Left ventricle myocardium superior (tissue), 1 donor: ENCODE measurements at places on chromosomes 1 and 21.

GRCh38 chr1:192118881-192119405 lies 39.3 kb upstream of the RGS18 start:
- DNase-seq = no peak

GRCh38 chr1:221018414-221018813 lies 139.2 kb downstream of the HLX start:
- no peak for DNase-seq

GRCh38 chr1:223363057-223363855 lies 720 bp downstream of the SUSD4 start:
- peak; percentile 67 for DNase-seq

DNA sequence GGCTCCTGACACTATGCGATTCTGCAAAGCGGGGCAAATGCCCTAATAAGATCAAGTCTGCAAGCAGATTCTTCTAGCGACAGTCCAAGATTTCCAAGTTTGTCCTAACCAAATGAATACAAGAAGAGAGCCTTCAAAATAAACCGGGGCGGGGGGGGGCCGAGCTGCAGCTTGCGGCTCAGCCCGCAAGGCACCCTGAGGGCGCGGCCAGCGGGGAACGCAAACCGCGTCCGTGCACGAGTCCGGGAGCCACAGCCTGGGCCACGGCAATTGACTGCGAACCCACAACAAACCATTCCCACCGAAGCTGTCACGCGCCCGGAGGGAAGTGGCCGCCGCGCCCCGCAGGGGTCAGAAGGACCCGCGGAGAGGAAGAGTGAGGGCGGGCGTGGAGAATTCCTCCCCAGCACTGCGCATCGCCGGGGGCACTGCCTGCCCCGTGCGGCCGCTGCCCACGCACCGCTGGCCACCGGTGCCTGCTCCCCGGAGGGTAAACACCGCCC lies 687 bp downstream of the TGFBR3 start:
- DNase-seq = peak; percentile 69

DNA sequence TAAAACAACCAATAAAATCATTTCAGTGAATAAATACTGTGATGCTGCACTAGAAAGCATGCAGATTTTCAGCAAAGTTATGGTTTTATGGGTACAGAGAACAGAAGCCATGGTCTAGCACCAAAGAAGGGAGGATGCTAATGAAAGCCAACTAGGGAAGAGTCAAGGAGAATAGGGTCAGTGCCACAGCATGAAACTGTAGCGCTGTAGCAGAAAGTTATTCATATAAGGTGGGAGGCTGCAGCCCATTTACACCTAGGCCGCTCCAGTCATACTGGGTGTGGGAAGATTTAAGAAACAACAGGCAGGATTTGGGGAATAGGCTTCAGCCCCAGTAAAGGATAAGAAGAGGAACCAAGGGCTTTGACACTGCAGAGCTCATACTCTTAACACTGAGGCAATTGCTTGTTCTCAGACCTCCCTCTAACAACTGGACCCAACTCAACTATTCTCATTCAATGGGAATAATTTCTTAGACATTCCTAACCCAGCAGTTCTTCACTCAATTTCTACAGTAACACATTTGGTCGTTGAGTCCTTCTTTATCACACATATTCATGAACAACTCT lies 4.4 kb downstream of the IFI16 start:
- DNase-seq = no peak

DNA sequence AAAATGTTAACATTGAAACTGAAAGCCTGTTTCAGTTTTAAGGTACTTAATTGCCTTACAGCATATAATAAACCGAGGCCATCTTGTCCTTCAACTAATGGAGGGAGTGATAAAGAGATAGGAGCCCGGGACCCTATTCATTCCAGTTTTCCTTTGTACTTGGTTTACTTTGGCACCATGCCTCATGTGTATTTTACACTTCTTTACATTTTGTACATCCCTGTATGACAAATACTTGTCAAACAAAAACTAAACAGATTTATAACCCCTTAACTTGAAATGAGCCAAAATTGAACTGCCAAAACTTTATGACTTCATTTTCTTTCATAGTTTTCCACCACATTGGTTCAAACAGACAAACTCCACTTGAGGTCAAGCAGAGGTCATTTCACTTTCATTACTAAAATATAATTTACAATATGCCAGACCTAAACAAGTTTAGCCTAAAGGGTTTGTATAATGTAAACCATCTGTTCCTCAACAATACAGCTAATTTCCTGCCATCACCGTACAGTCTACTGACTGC lies 30.9 kb upstream of the UBE2U start:
- no peak for DNase-seq

- DNase-seq = peak; percentile 80
Observed at GRCh38 chr1:61742620-61743430, 545 bp downstream of the PATJ start.

GRCh38 chr1:33424205-33424604 lies 6.7 kb downstream of the PHC2 start:
- DNase-seq = no peak

DNA sequence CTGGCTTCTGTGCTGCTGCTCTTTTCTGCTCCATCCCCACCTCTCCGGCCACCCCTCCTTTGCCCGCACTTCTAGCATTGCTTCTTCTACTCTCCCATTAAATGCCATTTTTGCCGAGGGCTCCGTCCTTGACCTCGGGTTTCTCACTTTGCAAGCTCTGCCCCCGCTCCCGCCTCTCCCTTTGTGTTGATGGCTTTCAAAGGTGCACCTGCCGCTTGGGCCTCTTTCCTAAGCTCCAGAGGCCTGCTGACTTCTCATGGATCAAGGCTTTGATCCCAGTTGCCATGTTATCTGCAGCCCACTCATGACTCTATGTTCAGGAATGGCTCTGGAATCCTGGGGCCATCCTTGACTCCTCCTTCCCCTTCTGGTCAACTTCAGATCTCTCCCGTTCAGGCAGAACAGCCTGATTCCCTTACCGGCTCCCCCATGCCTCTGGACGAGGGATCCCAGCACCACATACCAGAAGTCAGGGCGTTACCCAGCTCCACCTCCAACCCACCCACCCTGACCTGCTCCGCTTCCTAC lies 54.3 kb downstream of the TLR5 start:
- no peak for DNase-seq

- peak; percentile 72 for DNase-seq
Observed at GRCh38 chr1:28887835-28888682, 26.3 kb upstream of the EPB41 start.

DNA sequence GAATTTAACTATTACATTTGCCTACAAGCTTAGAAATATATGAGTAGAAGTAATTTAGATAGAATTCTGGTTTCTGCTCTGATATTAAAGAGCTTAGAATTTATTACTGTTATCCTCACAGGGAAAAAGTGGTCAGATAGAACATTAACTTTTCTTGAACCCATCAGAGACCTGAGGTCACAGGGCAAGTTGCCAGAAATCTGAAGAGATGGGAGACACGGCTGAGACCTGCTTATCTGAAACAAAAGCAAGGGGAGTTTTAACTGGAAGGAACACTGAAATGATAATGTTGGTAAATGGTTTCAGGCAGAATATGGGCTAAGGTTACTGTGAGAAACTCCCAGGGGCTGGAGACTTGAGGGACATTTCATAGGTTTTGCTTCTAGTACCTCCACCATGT lies 28.0 kb upstream of the USP25 start:
- DNase-seq = no peak

GRCh38 chr21:40166291-40166843 lies 299.1 kb downstream of the PCP4 start:
- DNase-seq = no peak

GRCh38 chr1:212600980-212601379 lies 7.6 kb upstream of the ATF3 start:
- no peak for DNase-seq

GRCh38 chr1:57407928-57408327 lies 15.9 kb downstream of the DAB1 start:
- DNase-seq = no peak

DNA sequence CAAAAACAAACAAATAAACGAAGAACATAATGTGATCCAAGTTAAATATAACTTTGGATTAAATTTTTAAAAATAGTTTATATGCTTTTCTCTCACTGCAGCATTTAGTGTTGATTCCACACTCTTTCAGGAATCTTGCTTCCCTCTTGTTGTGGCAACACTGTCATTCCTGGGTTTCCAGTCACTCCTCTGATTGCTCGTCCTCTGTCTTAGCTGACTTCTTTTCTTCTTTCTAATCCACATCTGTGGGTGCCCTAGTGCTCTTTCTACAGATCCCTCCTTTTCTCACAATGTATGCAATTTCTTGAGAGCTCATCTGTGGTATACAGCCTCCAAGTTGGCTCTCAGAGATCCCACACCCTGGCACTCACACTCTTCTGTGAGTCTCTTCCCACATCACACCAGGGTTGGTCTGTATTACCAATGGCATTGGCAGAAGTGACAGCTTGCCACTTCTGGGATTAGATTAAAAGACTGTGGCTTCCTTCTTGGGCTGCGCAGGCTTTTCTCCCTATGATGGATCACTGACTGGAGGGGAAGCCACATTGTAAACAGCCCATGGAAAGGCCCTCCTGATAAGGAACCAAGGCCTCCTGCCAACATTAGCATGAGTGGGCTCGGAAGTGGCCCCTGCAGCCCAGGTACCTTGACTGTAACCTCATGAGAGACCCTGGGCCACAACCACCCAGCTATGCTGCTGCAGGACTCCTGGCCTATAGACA lies 11.5 kb upstream of the MYOC start:
- no peak for DNase-seq

DNA sequence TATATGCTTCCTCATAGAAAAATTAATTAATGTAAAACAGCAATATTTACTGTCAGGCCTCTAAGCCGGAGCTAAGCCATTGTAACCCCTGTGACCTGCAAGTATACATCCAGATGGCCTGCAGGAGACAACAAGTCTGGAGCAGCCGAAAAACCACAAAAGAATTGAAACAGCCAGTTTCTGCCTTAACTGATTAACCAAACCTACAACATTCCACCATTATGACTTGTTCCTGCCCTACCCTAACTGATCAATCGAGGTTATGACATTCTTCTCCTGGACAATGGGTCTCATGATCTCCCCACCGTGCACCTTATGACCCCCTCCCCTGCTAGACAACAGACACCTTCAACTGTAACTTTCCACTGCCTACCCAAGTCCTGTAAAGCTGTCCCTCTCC lies 205.8 kb upstream of the DUSP10 start:
- no peak for DNase-seq

DNA sequence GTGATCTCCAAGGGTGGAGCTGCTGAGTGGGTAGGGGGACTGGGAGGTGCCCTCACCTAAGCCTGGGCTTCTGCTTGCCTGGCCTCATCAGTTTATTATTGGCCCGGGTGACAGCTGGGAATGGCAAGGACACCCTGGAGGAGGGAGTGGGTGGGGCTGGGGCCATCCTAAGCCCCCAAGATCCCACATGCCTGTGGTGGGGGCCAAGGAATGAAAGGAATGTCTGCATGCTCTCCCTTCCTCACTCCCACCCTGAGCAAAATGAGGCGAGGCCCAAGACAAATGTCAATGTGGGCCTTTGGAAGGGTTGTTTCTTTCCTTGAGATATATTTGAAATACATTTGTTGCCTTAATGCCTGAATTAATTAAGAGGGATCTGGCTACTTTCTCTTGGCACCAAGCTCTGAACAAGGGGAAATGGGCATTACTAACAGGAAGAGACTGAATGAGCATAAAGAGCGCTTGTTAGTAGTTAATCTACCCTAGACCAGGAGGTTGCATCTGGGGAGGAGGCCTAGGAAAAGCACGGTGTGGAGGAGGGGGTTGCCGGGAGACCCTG lies 19.7 kb upstream of the CHI3L1 start:
- DNase-seq = no peak

GRCh38 chr21:45037986-45038385 lies 36.4 kb upstream of the ADARB1 start:
- DNase-seq = no peak

DNA sequence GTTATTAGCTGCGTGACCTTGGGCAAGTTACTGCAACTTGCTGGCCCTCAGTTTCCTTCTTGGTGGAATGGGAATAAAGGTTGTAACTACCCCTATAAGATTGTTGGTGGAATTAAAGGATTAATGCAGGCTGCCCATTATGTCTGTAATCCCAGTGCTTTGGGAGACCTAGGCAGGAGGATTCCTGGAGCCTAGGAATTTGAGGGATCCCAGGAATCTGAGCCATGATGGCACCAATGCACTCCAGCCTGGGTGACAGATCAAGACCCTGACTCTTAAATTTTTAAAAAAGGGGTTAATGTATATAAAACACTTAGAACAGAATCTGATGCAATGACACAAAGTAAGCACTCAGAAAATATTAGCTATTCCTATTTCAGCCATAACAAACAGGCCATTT lies 67.3 kb downstream of the PTGER3 start:
- no peak for DNase-seq

GRCh38 chr1:83503153-83503552 lies 495.8 kb downstream of the TTLL7 start:
- DNase-seq = no peak

- no peak for DNase-seq
Observed at GRCh38 chr1:177925006-177925405, 44.9 kb downstream of the SEC16B start.

- no peak for DNase-seq
Observed at GRCh38 chr1:235295902-235296350, 32.1 kb downstream of the ARID4B start.
